ENCODE measurements at places on chromosomes 7 and 10.

DNA sequence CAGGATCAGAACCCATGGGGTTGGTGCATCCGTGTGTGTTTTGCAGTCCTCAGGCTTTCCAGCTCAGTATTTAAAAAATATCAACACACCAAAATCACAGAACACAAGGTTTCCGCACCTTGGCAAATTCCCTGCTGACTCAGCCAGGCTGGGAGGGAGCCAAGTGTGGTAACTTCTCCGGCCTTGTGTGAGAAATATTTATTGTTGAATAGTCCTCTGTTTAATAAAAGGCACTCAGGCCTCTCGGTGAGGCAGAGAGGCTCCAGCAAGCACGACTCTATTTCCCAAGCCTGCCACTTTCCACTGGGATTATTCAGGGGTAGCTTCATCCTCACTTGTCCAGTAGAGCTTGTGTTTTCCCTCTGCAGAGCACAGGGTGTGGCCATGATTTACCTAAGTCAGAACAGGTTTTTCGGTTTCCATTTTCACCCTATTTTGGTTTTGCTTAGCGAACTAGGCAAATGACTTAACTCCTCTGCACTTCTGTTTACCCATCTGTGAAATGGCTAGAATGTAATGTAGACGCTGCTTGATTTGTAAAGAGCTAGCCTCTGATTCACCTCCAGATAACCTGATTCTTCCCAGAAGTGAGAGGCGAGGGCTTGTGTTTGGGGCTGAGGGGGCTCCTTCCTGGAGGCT is 13.0 kb upstream of the CHST15 start:
- no peak for DNase-seq

GRCh38 chr7:152866791-152867501 is 107.4 kb downstream of the ACTR3B start:
- no peak for DNase-seq

DNA sequence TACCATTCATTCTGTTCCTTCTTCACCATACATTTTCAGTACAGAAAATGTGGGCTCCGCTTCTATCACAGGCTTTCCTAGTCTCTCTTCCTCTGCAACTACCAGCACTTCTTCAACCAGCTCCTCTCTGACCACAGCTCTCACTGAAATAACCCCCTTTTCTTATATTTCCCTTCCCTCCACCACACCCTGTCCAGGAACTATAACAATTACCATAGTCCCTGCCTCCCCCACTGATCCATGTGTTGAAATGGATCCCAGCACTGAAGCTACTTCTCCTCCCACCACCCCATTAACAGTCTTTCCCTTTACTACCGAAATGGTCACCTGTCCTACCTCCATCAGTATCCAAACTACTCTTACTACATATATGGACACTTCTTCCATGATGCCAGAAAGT is 9.5 kb upstream of the MUC12 start:
- no peak for DNase-seq

DNA sequence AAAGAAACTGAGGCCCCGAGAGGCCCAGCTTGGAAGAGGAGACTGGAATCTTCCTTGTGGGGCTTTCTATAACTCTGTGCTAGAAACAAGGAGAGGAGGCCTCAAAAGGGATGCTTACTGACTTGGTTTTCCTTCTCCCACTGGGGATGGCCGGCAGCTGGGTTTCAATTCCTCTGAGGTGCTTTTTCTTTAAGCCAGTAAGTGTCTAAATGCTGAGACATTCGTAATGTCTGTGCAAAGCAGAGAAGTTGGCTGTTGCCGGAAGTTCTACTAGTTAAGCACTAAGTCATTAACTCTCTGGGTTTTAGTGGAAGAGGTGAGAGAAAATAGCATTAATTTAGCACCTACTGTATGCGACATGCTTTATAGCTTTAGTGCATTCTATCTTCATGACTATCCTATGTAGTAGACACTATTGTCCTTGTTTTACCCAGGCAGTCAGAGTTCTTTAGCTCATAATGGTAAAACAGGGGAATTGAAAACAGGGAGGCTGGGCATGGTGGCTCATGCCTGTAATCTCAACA is 135.2 kb downstream of the RGS10 start:
- no peak for DNase-seq

DNA sequence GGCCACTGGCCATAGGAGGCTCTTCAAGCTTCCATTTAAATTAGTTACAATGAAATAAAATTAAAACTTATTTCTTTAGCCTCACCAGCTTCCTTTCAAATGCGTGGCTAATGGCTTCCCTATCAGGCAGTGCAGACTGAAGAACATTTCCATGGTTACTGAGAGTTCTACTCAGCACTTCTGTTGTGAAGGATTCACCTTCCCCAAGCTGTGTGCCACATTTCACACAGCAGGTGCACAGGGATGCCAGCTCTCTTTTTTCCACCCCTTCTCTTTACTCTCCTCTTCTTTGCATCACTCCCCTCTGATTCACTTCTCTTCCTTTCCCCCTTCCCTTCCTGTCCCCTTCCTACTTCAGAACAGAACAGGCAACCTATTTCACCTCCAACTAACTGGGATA is 833 bp downstream of the GDF2 start:
- DNase-seq = no peak

- DNase-seq = no peak
Observed at GRCh38 chr7:51602376-51602775, 285.8 kb upstream of the COBL start.

DNA sequence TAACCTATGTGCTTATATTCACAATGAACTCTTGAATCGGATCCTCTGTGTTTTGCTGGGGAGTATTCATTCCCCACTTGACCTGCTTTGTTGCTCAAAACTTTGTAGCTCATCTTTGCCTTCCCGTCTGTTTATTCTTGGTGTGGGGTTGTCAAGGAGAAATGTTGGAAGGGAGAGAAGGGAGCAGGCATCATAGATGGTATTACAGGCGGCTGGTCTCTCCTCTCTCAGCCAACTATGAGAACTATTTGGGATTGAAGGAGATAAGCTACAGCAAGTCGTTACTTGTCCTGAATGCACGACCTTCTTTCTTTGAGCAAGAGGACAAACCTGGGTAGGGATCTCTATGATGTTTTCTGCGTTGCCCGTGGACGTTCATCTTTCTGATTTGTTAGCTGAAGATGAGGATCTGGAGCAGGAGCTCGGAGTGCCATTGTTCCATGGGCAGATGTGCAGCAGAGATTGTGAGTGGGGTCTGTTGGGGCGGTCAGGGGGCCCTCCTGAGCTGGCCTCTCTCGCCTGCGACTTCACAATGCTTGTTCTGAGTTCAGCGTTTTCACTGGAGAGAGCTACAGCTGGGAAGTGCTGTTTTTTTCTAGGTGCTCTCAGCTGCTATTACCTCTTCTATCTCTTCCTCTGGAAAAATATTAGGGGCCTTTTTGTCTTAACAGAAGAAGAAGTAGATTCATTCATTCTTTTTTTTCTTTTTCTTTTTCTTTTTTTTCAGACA is 126.9 kb upstream of the KLF6 start:
- DNase-seq = no peak

GRCh38 chr10:114172216-114172615 is 1.8 kb downstream of the CCDC186 start:
- DNase-seq = peak; percentile 3

DNA sequence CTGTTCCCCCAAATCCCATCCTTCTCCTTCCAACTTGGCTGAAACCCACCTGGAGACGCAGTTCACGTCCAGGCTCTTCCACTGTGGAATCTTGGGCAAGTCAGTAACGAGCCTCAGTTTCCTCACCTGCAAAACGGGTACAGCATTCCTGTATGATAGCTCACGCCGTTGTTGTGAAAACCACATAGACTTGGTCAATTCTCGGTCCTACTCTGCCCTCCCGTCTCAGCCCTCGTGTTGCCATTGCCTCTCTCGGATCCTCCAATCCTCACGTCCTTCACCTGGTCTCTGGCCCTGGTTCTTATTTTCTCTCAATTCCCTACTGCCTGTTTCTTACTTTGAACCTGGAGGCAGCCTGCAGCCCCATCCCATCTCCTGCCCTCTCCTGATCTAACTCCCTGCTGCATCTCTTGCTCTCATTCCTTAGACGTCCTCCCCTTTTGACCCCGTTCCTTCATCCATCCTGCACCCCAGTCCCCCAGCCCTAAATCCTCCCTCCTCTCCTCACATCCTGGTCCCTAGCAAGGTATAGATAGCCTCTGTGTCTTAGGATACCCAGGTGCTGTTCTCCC is 2.0 kb upstream of the MUC12 start:
- DNase-seq = no peak

DNA sequence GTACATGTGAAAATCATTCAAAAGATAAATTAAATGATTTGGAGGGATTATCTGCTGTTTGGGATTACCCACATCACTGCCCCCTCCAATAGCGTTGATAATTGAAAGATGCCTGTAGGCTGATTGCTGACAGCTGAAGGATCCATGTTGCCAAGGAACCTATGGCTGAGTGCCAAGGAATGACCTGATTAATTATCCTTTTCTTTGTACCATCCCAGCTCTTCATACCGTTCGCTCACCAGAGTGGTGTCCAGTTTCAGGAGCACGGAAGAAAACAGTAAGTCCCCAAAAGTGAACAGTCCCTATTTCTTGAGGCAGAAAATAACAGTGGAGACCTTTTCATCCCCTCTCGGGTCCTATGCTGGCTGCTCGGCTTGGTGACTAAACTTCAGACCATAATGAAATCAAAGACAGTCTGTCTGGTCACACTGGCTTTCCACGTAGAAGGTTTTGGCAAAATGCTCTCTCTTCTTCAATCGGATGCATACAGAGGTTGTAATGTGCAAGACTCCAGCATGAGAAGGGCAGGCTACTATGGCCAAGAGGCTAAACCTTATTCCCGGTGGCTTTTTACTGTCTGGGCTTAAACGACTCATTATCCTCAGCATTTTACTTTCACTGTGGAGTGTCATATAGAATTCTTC is 108.8 kb downstream of the SPAG6 start:
- no peak for DNase-seq

GRCh38 chr7:157020514-157021070 is 10.1 kb upstream of the MNX1 start:
- no peak for DNase-seq

GRCh38 chr7:124692425-124692824 is 73.2 kb downstream of the GPR37 start:
- DNase-seq = no peak

DNA sequence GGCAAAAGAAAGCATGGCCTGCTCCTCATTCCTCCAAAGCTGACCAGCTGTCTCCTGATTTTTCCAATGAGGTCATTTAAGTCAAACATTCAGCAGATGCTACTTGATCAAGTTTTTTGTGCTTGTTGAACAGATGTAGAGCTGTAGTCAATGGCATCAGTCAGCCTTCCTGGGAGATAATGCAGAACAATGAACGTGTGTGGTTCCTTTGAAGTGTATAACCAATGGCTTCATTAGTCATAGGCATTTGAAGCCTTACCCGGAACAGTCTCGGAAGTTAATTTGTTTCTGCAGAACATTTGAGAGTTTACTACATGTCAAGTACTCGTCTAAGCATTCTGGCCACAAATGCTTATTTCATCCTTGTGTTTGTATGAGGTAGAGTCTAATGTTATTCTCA is 227.1 kb downstream of the ADRA2A start:
- no peak for DNase-seq

DNA sequence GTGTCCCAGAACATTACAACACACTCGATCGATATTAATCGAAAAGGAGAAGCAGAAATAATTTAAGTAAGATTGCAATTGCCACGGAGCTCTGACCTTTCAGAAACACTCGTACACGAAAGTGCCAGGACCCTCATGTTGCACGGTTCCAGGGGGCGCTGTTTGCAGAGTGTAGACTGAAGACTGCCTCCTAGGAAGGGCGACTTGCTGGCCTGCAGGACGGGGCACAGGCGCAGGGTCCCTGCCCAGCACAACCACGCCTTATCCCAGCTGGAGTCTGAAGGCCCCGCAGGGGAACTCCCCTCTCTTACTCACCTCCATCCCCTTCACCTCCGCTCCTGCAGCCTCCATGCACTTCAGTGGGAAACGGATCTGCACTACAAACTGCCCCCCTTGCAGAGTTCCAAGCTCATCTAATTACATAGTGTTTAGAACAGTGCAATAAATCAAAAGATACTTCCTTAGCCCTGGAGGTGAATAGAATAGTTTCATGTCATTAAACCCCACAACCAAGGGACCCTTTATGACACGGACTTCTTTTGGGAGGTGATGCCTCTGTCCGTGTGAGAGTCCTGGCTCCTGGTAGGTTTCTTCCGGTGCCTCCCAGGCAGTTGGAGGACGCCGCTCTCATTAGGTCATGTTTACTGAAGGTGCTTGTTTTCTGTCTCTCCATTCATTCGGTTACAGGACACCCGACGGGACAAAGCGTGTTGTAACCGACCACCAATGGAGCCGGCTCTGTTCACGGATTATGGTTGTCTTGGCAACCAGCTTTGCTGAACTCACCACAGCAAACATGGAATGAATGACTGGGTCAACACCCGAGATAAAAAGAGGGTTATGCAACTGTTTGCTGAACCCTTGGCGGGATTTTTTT is 262.2 kb downstream of the BAMBI start:
- peak; percentile 43 for DNase-seq

- no peak for DNase-seq
Observed at GRCh38 chr7:134779741-134780065, 269 bp downstream of the CALD1 start.

- DNase-seq = no peak
Observed at GRCh38 chr10:4111643-4112042, 326.6 kb upstream of the KLF6 start.

GRCh38 chr7:27145914-27146412 is 1.6 kb downstream of the HOXA6 start:
- no peak for DNase-seq

DNA sequence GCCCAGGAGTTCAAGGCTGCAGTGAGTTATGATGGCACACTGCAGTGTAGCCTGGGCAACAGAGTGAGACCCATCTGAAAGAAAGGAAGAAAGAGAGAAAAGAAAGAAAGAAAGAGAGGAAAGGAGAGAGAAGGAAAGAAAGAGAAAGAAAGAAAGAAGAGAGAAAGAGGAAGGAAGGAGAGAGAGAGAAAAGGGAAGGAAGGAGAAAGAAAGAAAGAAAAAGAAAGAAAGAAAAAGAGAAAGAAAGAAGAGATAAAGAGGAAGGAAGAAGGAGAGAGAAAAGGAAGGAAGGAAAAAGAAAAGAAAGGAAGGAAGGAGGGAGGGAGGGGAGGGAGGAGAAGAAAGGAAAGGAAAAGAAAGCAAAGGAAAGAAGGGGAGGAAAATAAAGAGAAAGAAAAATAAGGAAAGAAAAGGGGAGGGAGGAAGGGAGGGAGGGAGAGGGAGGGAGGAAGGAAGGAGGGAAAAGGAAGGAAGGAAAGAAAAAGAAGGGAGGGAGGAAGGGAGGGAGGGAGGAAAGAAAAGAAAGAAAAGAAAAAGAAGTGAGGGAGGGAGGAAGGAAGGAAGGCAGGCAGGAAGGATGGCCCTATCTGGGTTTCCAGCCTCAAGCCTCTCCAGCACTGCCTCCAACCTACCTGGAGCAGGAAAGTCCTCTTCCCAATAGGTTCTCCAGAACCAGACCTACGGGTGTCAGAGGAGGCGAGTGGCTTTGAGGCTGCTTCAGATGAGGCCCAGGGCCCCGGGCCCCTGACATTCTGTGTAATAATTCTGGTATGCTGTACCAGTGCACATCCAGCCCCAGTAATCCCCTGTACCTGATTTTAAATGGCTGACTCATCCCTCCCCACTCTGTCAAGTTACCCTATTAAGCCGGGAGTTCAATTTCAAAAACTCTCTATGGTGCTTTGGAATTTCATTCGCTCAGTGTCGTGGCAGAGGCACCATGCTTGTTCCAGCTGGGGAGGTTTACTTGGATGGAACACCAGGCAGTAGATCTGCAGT is 6.8 kb upstream of the PARD3 start:
- DNase-seq = no peak
